ENCODE measurements at places on chromosomes 1 and 21.

DNA sequence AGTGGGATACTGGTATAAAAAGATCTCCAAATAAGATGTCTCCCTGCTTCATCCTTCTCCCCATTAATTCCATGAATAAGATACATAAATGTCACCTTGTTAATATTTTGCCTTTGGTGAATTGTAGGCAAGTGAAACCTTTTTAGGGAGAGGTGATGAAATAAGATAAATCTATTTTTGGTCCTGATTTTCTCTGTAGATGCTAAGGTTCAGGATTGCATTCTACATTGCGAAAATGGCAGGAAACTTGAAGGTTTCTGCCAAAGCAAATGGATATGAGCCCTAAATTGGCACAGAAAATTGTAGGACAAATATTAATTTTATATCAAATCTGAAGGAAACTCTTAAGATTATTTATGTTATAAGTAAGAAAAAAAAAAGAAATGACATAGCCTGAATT lies 107.1 kb downstream of the PLPPR4 start:
- DNase-seq = no peak

GRCh38 chr1:42449256-42449655 lies 6.6 kb downstream of the ZMYND12 start:
- no peak for DNase-seq

DNA sequence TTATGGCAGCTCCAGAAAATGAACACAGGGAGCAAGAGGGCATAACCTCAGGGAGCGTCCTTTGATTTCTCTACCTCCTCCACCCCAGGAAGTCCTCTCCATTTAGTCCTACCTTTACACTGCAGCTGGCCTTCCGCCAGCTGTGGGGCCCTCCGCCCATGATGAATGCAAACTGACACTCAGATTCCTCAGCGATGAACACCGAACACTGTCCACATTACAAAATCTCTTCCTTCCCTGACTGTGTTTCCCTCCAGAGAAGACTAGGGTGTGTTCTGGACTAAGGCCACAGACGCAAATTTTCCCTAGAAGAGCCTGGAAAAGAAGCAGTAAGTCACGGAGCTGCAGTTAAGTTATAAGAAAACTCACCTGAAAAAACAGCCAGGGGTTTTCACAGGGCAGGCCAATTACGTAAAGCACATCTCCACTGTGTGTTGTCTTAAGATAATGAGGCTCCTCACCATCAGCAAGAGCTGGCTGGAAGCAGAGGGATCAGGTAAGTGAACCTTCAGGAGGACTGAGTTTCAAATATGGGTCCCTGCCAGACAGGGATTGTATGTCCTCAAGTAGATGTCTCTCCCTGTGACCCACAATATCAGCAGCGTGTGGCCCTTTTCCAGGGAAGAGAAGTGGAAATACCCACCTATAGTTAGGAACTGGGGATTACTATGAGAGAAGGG lies 46.3 kb upstream of the ATP1B1 start:
- DNase-seq = no peak

- no peak for DNase-seq
These were observed 28.5 kb downstream of the RAB7B start for GRCh38 chr1:205974712-205975111.

GRCh38 chr1:110408488-110408887 lies 994 bp upstream of the LAMTOR5 start:
- DNase-seq = no peak

DNA sequence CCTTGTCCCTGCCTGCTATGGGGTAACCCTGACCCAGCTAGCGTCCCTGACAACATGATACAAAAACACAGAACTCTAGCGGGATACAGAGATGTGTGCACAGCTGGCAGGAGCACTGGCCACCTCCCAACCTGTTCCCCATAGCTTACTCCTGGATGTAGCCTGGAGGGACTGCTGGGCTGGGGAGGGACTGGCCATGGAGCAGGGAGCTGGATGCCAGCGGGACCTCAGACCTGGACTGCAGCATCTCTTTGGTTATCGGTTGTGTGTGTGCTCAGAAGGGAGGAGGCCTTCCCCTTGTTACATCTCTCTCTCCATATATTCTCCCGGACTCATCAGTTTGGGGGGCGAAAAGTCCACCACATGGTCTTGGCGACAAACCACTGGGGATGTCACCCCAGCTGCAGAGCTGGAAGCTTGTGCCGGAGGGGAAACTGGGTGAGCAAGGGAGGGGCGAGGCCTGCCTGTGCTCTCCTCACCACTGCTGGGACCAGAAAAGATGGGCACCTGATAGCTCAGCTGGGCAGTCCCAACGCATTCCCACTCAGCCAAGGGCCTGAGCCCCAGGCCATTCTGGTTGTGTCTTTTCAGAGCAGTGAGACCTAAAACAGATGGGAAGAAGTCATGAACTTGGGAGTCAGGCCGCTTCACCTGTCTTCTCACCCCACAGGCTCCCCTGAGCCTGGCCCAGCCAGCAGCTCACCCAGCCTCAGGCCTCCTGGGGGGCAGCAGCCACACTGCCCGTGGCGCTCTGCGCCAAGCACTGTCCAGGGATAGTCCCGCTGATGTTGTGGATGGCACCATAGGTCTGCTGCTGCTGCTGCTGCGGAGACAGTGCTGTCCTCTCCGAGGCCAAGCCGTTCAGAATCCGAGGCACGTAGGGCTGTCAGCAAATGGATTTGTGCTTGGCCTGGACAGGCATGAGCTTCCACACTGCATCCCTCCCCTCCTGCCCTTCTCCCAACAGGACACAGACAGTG lies 35.6 kb downstream of the TMEM63A start:
- DNase-seq = no peak

- DNase-seq = no peak
These were observed 2.0 kb downstream of the CCDC24 start for GRCh38 chr1:43993206-43993914.

- no peak for DNase-seq
These were observed 339.1 kb downstream of the PTPRC start for GRCh38 chr1:198977909-198978308.

DNA sequence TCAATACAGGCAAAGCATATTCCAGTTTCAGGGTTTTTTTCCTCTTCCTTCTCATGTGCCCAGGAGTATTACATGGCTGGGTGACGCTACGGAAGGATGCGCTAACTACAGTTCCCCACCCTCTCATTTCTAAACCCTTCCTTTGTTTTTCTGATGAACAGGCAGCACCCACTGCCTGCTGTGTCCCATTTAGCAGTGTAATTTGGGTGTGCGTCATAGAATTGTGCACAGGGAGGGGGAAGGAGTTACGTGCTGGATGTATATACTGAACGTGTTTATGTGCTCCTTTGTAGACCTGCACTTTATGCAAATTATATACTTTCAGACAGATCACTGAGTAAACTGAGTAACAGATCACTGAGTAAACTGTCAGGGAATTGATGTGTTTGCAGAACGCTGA lies 44.5 kb downstream of the ELAPOR1 start:
- no peak for DNase-seq

DNA sequence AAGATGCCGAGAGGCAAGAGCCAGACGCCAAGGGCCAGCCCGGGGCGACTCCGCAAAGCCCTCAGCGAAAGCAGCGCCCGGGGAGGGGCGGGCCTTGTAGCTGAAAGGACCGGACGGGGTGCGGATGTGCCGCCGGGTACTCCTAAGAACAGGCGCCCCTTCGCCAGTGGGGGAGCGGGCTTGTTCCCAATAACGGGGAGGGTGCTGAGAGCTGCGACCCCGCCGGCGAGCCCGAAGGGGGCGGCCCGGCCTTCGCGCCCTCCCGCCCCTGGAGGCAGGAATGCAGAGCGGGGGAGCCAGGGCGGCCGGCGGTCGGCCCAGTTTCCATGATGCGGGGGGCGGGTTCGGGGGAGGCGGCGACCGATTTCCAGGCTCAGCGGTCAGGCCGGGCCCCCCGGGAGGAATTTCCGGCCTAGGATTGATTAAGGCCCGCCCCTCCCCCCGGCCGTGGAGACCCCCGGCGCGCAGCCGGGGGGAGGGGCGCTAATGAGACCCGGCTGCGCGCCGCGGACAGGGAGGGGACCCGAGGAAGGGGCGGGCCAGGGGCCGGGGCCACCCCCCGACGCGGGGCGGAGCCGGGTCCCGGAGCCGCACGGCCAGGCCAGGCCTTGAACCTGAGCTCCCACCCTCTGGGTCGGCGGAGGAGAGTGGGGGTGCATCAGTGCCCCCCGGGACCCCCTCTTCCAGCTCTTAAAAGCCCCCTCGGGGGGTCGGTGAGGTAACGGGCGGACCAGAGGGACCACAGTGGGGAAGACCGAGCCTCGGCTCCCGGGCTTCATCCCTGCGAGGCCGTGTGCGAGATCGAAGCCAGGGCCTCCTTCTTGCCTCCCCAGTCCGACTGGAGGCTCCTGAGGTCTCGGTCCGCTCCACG lies 898 bp upstream of the TMEM200B start:
- DNase-seq = peak; percentile 51

- DNase-seq = peak; percentile 11
These were observed 526 bp downstream of the TPR start for GRCh38 chr1:186374303-186375151.

DNA sequence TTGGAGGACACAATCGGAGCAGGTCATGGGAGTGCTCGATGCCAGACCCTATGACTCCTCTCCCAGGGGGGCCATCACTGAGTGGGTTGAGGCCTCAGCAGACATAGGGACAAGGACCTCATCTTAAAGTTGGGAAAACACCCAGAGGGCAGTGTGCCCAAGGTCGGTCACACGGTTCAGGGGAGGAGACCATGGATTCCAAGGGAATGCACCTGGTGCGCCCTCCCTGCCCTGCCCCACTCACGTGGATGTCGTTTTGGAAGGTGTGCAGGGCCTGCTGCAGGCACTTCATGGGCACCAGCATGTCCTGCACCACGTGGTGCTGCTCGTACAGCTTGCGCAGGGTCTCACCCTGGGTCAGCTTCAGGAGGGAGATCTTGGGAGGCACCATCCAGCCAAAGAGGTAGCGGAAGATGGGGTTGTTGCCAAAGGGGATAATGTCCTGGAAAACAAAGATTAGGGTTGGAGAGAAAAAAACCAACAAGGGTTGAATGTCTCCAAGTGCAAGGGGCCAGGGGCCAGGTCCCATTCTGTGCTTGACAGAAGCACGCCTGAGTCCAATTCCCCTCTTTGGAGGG lies 33.1 kb downstream of the DHCR24 start:
- DNase-seq = no peak

DNA sequence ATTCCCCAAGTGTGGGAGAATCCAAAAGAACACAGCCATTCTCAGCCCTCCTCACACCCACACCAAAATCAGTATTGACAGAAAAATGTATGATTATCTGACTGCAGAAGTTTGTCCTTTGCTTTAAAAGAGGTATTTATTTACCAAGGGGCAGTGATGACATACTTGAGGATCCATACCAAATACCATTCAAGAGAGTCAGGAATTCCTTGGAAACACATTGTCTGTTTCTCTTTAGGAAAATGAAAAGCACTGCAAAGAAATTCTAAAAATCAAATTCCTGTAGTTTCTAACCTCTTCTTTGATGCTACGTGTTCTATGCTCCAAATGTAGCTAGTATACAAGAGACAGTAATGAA lies 509.6 kb upstream of the CXADR start:
- DNase-seq = no peak

DNA sequence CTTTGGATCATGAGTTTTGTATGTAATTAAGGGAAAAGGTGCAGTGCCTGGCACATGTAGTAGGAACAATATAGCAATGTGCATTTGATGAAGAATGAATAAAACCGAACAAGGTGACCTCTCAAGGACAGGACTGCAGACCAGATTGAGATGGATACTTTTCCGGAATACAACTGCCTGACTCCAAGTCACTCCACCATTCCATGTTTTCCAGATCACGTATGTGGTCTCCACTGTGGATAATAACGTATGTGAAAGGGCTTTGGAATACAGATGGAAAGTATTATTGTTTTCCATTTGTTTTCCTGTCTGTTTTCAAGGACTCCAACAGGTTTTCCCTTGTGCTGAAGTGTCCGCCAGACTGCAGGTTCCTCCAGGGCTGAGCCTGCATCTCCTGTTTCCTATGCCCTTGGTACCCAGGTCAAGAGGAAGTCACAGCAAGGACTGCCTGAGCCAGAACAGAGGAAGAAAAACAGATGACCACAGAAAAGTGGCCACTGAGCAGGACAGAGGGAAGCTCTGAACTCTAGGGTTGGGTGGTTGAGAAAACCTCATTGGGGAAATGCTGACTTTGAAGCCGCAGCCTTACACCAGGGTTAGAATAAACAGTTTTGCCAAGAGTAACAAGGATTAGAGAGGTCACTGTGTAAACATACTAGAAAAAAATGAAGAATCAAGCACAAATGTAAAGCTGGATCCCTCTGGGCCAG lies 4.0 kb downstream of the CFAP45 start:
- no peak for DNase-seq

DNA sequence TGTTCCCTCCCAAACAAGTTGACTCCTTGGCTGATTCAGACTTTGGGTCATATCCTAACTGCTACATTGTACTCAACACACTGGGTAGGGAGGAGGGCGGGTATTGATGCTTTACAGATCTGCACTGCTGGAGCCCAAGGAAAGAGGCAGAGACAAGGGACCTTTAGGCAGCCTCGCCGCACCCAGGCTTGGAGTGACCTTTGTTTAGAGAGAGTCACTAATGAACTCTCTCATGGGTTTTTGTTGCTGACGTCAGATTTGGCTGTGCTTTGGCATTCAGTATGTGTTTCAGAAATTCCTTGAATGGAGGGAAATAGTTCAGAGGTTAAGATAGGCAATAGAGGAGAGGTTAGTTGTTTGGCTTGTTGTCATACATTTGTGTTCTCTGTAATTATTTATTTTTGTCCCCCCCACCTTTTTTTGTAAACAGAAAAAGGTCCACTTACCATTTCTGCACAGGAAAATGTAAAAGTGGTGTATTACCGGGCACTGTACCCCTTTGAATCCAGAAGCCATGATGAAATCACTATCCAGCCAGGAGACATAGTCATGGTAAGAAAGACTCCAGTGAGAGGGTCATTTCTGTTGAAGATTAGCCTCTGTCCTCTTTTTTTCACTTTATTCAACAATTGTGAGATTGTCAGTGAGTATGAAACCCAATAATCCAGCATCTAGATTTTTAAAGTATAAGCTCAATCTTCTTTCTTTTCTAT lies 116.1 kb downstream of the ATP5PO start:
- no peak for DNase-seq

GRCh38 chr21:39444421-39445180 lies 977 bp downstream of the LCA5L start:
- DNase-seq = no peak

DNA sequence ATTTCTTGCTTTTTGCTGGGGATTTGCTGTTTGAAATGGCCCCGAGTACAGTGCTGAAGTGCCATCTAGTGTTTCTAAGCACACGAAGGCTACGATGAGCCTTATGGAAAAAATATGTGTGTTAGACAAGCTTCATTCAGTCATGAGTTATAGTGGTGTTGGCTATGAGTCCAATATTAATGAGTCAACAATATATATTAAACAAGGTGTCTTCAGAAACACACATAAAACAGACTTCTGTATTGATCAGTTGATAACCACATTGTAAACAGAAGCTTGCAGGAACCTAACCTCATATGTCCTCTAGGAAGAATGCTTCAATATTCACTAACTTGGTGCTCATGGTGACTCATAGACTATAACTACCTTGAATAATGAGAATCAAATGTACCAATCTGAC lies 1.7 kb upstream of the GJB5 start:
- no peak for DNase-seq

DNA sequence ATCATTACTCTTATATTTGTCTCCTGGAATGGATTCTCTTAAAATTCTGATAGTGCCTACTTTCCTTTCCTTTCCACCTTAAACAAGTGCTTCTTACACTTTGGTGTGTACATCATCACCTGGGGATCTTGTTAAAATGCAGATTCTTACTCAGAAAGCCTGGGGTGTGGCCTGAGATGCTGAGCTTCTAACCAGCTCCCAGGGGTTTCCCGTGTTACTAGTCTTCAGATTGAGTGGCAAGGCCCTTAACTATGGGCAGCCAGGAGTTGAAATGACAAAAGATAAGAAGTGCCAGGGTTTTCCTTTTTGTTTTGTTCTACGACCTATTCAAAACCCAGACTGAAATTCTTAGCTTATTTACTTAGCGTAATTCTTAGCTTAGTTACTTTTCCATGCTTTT lies 159.2 kb downstream of the HFM1 start:
- DNase-seq = no peak

Data from activated T-cell treated with anti-CD3 and anti-CD28 coated beads for 24 hours (primary cell).